Lung microvascular endothelial cell (primary cell): ENCODE measurements at places on chromosomes 5 and 9. TPM values are rescaled to one million over a fixed set of nuclear protein-coding genes. Genes with fewer than 3 reads are reported as not detected.
A peak's percentile ranks its signal among the peaks of the same experiment; 100 is the strongest.

GCNT4 gene
- under 0.01 TPM in 2 replicates for total RNA-seq

DMRTA1 gene
- under 0.01 TPM in 2 replicates for total RNA-seq

PRDM9 gene
- total RNA-seq, result not detected in 2 replicates

DPYSL3 gene
- 11.3 and 35.1 TPM in 2 replicates for total RNA-seq

FBXW11 gene
- 49.0 and 61.5 TPM in 2 replicates for total RNA-seq

GPX8 gene
- 2.0 and 22.2 TPM in 2 replicates for total RNA-seq

PCDHB9 gene
- 0.22 and 0.40 TPM in 2 replicates for total RNA-seq

GAPT gene
- not detected in 2 replicates for total RNA-seq

SPOCK1 gene
- total RNA-seq, result 0.20 and 3.9 TPM in 2 replicates

LURAP1L gene
- total RNA-seq, result 1.7 and 2.0 TPM in 2 replicates

HACD4 gene
- under 0.01 and 0.65 TPM in 2 replicates for total RNA-seq

DNA sequence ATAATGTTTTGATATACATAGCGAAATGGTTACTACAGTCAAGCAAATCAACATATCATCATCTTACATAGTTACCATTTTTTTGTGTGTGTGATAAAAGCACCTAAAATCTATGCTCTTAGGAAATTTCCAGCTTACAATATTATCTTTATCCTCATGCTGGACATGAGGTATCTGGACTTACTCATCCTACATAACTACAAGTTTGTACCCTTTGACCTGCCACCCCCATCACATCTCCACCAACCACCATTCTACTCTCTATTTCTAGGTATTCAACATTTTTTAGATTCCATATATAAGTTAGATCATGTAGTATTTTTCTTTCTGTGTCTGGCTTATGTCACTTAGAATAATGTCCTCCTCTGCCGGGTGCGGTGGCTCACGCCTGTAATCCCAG is 79.9 kb downstream of the TAF11L14 start:
- DNase-seq, result no peak

DNA sequence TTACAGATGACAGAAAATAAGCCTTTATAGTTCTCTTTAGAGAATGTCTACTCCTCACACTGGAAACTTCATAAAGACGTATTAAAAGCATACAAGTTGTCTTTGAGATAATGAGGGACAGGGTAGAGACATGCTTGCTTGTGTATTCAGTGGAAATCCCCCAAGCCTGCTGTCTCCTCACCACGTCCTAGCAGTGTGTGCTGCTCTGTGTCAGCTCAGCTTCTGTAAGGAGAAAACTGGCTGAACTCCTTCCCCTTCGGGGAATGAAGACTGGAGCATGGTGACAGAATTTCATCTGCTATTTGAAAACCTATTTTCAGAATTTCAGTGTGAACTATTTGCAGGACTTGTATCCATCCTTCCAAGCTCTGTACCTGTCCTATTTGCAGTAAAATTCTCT is 9.4 kb downstream of the OR2V2 start:
- no peak for DNase-seq

GRCh38 chr9:97632248-97632984 is 752 bp downstream of the TSTD2 start:
- DNase-seq, result no peak

DNA sequence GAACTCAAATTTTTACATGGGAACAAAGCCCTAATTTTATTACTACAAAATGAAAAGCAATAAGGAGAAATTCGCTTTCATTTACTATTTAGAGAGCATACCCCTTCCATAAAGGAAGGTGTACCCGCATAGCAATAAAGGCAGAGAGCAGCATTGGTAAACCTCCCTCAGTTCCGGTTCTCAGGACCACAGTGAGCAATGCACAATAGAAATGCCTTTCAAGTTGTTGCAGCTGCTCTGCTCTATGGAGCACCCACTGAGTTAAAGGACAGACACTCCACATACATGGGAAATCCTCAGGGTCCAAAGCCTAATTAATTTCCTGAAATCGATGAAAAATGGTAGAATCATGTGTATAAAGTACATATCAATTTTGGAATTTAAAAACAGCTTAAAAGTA is 89.9 kb upstream of the MPDZ start:
- DNase-seq, result no peak

DNA sequence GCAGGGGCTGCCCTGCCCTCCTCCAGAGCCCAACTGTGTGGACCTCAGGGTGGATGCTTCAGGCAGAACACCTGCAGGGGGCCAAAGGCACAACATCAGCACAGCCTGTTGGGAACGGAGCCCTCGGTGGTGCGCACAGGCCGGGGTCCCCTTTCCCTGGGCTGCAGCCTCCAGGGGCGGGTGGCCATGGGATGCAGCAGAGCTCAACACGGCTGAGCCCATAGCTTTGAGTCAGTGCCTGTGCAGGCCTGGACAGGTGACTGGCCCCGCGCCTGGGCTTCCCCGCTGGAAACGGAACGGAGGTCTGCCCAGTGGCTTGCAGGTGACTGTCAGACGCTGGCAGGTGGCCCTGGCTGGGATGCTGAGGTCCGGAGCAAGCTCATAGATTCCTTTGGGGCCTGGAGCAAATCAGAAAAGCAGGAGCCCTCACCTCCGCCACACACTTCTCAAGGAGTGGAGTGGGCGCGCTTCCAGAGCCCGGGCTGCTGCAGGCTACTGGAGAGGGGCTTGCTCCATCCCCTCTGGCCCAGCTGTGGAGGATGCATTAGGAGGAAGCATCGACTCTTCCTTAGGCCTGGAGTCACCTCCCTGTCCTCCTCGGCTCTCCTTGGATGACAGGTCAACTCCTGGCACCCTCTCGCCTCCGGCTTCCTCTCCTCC is 69.8 kb upstream of the RNU6ATAC start:
- no peak for DNase-seq

GRCh38 chr9:20437476-20437875 is 184.8 kb downstream of the MLLT3 start:
- DNase-seq, result peak; percentile 15

GRCh38 chr9:36974731-36975130 is 59.3 kb downstream of the PAX5 start:
- DNase-seq, result no peak

DNA sequence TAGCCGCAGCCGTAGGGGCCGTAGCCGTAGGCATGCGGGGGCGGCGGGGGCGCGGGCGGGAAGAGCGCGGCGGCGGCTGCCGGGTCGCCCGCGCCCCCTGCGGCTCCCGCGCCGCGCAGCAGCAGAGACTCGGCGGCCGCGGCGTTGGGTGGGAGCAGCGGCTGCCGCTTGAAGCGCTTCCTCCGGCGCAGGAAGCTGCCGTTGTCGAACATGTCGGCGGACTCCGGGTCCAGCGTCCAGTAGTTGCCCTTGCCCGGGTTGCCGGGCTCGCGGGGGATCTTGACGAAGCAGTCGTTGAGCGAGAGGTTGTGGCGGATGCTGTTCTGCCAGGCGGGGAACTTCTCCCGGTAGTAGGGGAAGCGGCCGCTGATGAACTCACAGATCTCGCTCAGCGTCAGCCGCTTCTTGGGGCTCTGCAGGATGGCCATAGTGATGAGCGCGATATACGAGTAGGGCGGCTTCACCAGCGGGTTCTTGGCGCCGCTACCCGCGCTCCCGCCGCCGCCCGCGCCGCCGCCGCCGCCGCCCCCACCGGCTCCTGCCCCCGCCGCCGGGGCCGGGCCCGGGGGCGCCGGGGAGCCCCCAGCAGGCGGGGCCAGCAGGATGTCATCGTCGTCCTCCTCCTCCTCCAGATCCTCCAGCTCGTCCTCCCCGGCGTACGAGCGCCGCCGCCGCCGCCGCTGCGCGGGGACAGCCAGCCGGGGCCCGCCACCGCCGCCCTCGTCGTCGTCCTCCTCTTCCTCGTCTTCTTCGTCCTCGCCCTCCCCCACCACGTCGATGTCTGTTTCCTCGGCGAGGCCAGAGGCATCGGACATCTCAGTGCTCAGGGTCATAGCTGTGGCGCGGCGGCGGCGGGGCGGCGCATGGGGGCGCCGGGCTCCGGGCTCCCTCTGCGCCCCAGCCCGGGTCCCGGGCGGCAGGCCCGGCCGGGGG is 781 bp downstream of the FOXD1 start:
- DNase-seq, result peak; percentile 53

DNA sequence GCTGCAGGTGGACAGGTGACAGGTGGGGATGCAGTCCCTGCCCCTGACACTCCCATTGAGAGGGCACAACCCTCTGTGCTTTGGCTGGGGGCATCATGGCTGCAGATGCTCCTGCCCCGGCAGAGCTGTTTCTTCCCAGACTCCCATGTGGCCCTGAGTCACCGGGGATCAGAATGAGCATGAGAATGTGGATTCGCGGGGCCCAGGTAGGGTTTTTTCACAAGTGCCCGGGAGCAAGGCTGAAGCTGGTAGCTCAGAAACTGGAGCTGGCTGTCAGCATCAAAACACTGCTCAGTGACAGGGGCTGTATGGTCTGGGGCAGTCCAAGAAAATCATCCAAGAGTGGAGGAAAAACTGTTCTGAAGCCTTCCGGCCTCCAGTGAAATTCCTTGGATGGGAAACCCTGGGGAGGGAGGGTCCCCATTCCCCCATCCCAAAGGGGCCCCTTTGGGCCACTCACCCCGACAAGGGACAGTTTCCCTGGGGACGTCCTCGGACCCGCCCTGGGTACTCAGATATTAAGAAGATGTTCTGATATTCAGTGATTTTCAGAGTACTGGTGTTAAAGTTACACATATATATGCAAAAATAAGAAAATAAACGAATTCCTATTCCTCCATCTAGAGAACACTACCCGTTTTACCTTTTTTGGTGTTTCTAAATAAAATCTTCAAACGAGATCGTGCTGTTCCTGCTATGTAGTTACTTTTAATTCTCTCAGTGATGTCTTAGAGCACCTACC is 120.1 kb upstream of the LPCAT1 start:
- DNase-seq, result no peak

DNA sequence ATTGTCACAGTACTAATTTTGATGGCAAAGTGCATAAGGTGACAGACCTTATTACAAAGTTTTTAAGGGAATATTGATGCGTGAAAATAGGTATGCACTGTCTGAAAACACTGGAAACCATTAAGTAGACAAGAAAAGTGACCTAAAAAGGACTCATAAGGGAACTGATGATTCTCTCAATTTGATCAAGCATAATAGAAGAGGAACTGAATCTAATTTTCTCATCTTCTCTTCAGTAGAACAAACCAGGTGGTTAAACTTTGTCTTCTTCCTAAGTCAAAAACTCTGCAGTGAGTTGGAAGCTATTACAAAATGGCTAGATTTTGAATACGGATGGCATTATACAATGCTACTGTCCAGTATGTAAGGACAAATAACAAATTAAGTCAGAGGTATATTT is 53.4 kb downstream of the RNF145 start:
- DNase-seq, result no peak

DNA sequence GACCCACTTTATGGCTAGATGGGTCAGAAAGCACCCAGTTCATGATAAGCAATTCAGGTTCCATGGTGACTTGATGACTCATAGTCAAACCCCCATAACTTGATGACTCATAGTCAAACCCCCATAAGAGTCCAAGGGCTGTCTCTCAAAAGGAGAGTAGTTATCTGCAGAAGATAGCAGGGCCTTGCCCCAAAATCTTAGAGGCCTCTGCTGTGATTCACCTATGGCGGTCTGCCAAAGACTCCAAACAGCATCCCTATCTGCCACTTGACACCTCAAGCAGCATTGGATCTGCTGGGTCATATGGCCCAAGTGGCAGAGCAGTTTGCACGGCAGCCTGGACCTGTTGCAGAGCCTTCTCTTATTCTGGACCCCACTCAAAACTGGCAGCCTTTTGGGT is 395.2 kb upstream of the KIF2A start:
- DNase-seq, result no peak

GRCh38 chr9:16769291-16769690 is 101.2 kb downstream of the BNC2 start:
- no peak for DNase-seq

DNA sequence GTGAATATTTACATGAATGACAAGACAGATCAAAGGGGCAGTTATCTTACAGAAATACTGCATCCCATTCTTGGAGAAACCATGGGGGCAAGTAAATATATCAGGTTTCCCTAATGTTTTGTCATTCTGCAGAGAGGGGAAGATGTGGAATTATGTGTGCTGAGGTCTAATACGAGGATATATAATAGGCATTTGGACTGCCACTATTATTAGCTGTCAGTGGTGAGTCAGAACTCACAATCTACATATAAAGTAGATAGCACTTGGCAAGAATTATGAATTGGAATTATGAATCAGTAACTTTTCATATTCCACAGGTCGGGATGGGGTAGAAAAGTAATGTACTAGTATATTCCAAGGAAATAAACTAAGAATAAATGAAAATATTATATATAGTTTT is 121.7 kb downstream of the GIN1 start:
- no peak for DNase-seq

GRCh38 chr9:2481216-2481615 is 140.4 kb upstream of the VLDLR start:
- no peak for DNase-seq

DNA sequence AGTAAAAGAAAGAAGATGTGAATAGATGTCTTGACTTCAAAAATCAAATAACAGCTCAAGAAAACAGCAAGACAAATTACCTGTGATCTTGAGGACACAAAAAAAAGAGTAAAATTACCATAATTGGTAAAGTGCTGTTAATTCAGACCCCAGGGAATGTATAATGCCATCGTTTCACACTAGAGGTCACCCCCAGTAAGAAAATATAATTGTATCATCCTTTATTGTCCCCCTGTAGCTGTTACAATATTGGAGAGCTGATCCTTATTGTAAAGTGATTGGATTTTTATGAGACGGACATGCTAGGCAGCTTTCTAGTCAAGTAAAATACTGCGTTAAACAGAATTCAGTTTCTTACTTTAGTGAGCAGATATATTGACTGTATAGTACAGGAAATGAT is 377.0 kb downstream of the TLE1 start:
- peak; percentile 56 for DNase-seq

DNA sequence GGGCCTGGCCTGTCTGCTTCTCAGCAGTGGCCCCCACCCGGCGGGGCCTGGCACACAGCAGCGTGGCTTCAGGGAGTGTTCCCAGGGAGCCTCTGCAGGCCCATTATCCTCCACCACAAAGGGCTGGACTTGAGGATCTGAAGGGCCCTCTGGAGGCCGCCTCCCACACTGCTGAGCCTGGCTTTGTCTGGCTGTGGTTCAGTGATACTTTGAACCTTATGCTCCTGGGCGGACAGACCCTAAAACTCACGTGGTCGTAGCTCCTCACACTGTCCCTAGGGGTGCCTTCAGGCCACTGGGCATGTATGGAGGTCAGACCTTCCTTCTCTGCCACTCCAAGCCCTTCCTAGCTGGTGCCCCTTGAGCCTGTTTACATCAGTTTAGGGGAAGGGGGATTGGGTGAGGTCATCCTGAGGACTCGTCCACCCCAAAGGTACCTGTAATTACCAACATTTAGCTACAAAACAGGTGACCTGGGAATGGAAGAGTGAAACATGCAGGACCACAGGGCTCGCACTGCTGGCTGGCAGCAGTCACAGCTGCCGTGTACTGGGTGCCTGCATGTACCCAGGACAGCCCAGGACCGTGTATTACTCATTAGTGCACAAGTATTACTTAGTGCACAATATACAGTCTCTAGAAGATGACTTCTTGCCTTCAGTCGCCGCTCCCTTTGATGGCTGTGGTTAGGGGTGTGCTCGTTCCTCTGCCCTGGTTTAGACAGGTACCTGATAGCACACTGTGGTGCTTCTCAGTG is 8.5 kb downstream of the GRHPR start:
- no peak for DNase-seq

DNA sequence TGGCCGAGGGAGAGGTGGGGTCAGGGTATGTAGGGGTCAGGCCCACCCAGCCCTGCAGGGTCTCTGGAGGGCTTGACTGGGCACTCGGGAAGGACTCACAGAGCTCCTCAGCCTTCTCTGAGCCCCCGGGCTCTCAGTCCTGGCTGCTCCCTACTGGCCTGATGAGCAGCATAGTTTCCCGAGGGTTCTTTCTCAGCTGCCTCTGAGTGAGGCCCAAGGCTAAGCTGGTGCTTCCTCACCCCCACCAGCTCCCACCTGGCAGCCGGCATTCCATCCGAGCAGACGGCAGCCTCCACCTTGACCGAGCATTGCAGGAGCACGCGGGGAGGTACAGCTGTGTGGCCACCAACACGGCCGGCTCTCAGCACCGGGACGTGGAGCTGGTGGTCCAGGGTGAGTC is 56.0 kb downstream of the HMCN2 start:
- DNase-seq, result no peak
